ENCODE measurements at places on chromosomes 7 and 10.

DNA sequence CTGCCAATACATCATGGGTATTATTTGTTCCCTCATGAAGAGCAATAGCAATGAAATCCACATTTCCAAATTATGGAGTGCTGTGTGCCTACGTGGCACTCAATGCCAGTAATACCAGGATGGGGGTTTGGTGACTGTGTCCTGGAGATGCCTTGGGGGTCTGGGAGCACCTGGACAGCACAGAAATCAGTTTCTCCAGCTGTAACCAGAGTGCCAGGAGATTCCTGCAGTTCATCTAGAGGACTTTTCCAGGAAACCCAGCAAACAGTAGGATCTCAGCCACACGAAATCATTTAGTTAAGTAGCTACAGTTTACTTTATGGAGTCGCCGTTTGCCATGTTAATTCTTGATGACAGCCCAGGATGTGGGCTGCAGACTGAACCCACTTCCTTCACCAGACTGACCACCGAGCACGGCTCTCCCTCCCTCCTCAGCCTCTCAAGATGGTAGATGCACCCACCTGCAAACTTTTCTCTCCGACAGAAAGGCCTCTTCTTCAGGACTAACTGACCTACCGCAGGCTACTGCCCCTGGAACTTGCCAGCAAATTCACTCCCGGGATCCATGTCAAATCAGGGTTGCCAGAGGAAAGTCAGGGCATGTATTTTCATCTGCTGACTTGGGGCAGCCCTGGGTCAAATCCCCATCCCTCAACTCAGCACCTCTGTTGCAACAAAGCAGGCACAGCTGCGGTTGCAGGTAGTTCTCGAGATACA, 30.3 kb downstream of the MKI67 start:
- DNase-seq, result no peak

GRCh38 chr10:51366044-51366443, 291.8 kb downstream of the PRKG1 start:
- DNase-seq, result no peak

DNA sequence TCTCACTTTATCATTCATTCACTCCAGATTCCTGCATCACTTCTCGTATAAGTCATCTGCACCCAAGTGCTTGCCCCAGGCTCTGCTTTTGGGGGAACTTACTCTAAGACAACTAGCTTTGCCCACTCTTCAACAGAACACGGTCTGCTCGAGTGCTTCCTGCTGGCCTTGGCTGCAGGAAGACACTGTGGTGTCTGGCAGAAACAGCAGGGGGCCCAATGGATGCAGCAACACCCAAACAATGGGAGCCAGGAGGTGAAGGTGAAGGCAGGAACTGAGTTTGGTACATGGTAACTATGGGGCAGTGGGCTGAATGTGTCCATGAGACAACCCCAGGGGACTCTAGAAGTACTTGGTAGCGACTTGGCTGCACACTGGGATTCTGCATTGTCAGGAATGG, 344.0 kb downstream of the REEP3 start:
- DNase-seq, result no peak

DNA sequence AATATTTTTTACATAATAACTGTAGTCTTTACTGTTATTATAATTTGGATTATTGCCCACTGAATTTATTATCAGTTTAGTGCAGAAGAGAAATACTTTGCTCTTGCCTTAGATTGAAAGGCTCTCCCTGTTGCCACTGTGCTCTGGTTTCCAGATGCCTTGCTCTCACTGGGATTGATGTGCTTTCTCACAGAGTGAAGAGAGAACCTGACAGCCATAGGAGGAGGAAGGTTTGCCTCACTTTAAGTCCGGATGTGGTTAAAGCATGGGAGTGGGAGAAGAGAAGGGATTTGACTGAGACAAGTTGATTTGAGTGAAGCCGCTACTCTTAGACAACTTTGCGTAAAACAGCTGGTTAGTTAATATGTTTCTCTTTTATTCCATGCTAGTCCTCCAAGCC, 68.2 kb upstream of the RPA3 start:
- no peak for DNase-seq

DNA sequence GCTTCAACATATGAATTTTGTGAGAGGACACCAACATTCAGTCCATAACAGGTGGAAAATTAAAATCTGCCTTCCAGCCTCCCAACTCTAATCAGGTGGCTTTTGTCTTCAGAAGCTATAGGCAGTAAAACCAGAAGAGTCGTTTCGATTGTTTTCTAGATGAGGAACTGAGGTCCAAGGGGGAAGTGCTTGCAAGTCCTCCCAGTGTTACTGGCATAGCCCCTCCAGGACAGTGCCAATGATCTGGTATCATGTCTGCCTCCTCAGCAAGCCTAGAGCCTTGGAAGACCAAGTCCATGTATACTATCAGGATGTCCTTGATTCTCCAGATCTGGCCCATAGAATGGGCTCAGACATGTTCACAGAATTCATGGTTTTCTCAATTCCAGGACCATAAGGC, 16.9 kb downstream of the CYP26A1 start:
- DNase-seq, result no peak

DNA sequence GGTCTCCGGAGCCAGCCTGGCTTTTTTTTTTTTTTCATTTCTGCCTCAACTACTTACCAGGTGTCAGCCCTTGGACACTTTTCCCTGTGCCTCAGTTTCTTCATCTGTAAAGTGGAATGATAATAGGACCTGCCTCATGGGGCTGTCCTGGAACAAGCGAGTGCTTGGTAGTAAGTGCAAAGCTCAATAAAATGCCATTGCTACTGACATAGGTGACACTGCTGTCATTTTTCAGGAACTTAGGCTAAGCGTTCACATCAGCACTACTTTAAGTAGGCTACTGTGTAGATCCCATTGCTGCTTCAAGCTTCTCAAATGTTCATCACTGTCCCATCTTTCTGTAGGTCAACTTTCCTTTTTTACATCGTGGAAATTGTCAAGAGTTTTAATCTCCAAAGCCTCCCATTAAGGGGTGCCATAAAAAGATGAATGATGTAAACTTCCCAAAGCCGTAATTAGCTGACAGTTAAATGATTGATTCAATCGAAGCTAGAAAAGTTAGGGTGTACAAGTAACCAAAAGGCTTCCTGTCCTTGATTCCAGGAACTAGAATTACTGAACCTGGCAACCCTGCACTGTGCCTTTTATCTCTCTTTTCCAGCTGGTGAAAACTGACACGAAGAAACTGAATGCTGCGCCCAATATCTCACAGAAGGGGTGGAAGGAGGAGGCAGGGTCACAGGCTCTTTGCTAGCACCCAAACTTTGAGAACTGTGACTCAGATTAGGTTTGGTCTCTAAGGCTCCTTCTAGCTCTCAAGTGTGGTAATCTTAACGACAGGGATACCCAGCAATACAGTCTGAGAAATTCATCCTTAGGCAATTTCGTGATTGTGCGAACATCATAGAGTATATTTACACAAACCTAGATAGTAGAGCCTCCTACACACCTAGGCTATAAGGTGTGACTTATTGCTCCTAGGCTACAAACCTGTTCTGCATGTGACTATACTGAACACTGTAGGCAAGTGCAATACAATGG, 861 bp upstream of the USP6NL start:
- no peak for DNase-seq

- no peak for DNase-seq
These were observed 1288.7 kb upstream of the SORCS1 start for GRCh38 chr10:108453166-108453565.

- no peak for DNase-seq
These were observed 466.3 kb upstream of the POM121L12 start for GRCh38 chr7:52569151-52569550.

All from stimulated activated CD8-positive, alpha-beta memory T cell treated with anti-CD3 and anti-CD28 coated beads, Interleukin-4, amount 100 ng/mL, for 1 hour (primary cell).